ENCODE measurements at places on chromosomes 1 and 21. TPM values are rescaled to one million over a fixed set of nuclear protein-coding genes. Genes with fewer than 3 reads are reported as not detected.

GRCh38 chr1:228872080-228872479 is 136.8 kb downstream of the RHOU start:
- DNase-seq = no peak

DNA sequence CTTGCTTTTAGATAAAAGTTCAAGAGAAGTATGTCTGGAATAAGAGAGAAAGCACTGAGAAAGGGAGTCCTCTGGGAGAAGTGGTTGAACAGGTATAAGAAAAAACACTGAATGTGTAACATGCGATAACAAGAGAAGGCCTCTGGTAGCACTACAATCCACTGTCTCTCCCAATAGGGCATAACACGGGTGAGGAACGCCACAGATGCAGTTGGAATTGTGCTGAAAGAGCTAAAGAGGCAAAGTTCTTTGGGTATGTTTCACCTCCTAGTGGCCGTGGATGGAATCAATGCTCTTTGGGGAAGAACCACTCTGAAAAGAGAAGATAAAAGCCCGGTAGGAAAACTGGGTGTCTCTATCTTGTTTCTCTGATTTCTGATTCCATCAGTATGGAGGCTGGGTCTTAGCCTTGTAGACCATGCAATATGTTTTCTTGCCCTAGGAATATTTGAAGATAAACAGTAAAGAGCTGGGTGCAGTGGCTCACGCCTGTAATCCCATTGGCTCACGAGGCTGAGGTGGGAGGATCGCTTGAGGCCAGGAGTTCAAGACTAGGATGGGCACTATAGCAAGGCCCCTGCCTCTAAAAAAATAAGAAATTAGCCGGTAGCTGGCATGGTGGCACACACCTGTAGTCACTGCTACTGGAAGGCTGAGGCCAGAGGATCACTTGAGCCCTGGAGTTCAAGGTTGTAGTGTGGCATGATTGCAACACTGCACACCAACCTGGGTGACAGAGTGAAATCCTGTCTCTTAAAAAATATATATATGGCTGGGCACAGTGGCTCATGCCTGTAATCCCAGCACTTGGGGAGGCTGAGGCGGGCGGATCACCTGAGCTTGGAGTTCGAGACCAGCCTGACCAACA is 40.4 kb downstream of the DAP3 start:
- peak; percentile 35 for DNase-seq

DNA sequence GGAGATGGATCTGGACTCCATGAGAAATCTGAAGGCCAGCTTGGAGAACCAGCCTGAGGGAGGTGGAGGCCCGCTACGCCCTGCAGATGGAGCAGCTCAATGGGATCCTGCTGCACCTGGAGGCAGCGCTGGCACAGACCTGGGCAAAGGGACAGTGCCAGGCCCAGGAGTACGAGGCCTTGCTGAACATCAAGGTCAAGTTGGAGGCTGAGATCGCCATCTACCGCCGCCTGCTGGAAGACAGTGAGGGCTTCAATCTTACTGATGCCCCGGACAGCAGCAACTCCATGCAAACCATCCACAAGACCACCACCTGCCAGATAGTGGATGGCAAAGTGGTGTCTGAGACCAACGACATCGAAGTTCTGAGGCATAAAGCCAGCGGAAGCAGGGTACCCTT is 601.5 kb upstream of the ZP4 start:
- no peak for DNase-seq

RXRG gene
- total RNA-seq = not detected

GRCh38 chr1:192808518-192809306 is at the start of gene RGS2:
Gene RGS2, plus strand, starts transcription at chr1:192809039. Its CDS starts 33 bp downstream, at chr1:192809072.
- DNase-seq = peak; percentile 90

DNA sequence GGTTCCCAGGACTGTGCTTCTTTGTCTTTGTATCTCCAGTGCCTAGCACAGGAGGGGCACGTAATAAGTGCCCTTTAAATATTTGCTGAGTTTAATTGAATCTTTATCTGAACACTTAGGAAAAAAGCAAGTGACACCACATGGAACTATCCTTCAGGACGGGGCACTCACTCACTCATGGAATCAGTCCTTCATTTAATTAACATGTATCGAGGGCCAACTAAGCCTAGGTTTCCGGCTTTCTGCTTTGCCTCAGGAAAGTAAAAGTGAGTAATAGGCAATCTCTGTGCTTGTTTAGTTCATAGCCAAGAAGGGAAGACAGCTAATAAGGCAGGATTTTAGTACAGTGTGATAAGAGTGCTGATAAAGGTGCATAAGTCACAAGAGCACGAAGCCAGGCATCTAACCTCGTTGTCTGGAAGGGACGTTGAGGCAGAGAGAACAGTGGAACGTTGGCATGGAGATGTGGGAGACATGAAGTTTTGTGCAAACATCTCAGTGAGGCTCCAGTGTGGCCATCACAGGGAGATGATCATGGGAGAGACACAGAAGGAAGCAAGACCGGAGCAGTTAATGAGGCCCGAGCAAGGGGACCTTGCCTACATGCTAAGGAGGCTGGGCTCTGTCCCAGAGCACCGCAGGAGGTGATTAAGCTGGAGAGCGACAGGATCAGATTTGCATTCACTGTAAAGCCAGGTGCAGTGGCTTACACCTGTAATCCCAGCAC is 54.1 kb upstream of the TRIM67 start:
- DNase-seq = no peak

DNA sequence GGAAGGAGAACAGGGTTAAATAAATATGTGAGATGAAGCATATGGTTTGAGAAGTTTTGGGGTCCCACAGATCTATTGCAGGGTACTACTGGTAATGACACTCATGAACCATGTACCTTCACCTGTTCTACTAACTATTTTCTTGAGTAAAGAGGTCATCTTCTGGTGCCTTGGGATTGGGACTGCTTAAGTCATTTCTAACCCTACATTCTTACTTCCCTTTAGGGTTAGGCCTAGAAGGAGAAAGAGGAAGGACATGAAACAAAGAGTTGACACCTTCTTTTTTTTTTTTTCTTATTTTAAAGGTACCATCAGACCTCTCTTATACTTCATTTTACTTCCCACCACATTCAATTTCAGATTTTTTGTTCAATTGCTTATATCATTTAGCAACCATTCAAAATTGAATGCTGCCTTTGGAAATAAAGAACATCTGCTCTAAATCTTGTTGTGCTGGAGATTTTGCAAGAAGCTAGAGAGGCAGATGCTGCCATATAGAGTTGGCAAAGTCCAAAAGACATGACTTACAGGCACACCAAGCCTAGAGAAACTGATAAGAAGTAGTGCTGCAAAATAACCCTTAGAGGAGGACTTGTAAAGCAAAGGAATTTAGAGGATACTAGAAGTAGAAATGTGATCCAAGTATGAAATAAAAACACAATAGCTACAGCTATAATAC is 374.4 kb upstream of the ST6GALNAC5 start:
- DNase-seq = no peak

DNA sequence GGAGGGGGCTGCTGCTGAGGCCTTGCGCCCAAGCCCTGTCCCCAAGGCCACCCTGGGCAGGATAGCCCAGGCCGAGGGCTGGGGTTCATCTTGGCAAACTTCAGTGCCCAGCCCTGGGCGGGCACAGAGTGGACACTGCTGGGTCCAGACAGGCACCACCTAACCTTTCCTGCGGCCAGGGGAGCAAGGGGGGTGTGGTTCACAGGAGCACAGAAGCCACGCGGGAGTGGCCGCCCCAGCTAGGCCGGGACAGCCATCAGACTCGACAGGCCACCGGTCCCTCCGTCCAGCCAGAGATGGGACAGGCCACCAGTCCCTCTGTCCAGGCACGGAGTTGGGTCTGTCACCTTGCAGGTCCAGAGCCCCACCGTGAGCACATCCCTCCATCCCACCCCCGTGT is 28.9 kb downstream of the ARHGEF16 start:
- DNase-seq = no peak

DNA sequence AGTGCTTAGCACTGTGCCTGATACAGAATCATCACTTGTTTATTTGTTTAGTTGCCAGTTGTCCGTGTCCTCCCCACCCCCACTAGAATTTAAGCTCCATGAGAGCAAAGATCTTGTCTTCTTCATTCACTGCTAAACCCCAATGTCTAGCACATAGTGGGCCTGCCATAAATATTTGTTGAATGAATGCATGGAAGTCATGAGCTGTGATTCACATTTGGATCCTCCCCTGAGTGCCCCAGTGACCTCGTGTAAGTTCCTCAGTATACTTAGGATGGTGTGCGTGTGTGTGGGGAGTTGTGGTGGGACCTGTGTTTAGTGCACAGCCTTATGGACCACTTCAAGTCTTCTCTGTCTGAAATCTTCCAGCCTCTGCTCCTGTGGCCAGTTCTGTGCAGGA is 23.1 kb downstream of the IER5 start:
- peak; percentile 54 for DNase-seq

GRCh38 chr1:217590598-217590997 is 40.3 kb downstream of the GPATCH2 start:
- DNase-seq = no peak

CASQ1 gene
- total RNA-seq = not detected

CHAF1B gene
- 13.0 TPM for total RNA-seq

PPIAL4G gene
- not detected for total RNA-seq

SELENBP1 gene
- total RNA-seq = not detected

DNA sequence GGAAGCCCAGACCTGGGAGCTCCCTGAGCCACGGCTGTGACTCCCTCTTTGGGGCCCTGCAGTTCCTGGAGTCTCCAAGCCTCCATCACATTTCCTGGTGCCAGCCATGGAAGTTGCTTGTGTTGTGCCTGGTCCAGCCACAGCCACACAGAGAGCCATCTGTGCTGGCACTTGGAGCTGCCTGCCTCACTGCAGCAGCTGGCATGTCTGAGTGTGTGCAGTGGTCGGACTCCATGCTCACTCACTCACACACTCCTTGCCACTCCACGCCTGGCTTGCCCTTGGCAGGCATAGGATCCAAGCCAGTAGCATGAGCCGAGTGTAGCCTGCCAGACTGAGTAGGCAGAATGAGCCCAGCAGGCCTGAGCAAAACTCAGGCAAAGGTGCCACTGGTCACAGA is 516.3 kb upstream of the BEND5 start:
- no peak for DNase-seq

OMA1 gene
- 22.6 TPM for total RNA-seq

GRCh38 chr21:34055615-34056014 is 17.8 kb upstream of the MRPS6 start:
- no peak for DNase-seq

KRTCAP2 gene
- total RNA-seq = 126 TPM

LCK gene
- total RNA-seq = 0.16 TPM

APOBEC4 gene
- not detected for total RNA-seq

ROR1 gene
- 2.9 TPM for total RNA-seq

NCMAP gene
- total RNA-seq = not detected

SPATA45 gene
- not detected for total RNA-seq

- peak; percentile 99 for DNase-seq
Measured at GRCh38 chr1:153566414-153567371, 1.0 kb upstream of the S100A2 start.

PTGER3 gene
- 0.07 TPM for total RNA-seq

PTPRC gene
- 0.23 TPM for total RNA-seq

DNA sequence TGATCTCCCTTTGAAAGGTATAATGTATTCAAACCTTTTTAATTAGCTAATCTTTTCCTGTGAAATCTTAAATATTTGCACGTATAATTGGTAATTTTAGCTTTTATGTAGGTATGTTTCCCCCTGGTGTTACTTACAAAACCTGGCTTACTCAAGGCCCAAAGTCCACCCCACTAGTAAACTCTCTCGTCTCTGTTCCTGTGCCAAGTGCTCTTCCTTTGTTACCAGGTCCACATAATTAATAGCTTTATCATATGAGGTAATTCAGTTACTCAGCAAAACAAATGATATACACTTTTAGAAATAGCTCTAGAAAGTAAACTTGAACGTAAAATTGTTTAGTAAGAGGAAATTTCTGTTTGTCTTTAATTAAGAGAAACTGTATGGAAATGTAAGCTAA is 36.7 kb downstream of the NFIA start:
- DNase-seq = no peak

GRCh38 chr21:14869984-14870852 is 194.6 kb downstream of the NRIP1 start:
- DNase-seq = no peak

GRCh38 chr1:53639996-53640700 is 98.8 kb downstream of the GLIS1 start:
- no peak for DNase-seq

DNA sequence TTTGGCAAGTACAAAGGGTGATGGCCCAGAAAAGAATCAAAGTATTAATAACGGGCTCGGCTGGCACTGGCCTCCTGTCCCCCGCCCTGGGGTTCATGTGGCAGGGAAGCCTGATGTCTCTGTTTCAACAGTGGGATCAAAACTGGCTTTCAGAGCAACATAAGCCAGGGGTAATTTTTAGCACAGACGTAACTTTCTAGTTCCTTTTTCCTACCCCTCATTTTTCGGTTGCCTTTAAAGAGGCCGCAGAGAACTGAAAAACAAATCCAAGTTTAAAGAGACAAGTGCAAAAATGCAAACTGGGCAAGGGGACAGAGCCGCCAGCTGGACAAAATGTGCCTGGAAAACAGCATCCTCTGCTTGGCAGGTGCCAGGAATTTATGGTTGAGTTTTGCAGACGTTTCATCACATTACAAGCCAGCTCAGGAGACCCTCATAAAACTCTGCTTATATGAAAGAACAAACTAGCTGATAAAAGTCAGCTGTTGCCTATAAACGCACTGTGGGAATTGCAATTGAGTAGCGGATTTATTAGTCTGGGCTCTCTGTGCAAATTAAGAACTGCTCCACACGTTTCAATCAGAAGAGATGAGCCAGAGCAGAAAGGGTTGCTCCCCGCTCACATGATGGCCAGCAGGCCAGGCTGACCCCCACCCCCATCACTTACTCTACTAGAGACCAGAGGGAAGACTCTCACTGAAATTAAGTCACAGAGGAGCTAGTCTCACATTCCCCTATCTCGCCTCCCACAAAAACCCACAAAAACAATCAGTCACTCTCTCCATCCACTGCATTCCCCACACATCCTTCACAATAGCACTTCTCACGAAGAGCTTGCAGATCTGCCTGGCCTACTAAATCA is 15.8 kb upstream of the CDCA8 start:
- no peak for DNase-seq
